Stimulated activated CD8-positive, alpha-beta memory T cell treated with anti-CD3 and anti-CD28 coated beads, Interleukin-12 subunit alpha, Interleukin-12 subunit beta, amount 100 ng/mL, for 4 hours (primary cell): ENCODE measurements at places on chromosomes 7 and 10.

DNA sequence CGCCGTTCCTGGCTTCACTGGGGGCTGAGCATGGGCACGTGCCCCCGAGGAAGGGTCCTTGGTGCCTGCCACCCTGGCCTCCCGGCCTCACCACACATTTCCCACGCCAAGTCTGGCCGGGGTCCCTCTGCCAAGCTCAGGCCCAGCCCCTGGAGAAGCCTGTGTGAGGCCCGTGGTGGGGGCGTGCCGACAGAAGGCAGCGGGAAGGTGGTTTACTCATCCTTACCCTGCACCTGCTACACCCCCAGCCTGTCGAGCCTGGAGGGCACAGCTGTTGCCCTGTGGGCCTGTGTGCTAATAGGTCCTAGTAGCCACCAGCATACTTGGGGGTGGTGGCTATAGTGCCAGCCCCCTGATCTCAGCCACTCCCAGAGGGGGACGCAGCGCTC lies 46.7 kb downstream of the NKX6-2 start:
- no peak for DNase-seq

- DNase-seq = no peak
Measured at GRCh38 chr10:119197921-119198320, 9.4 kb upstream of the GRK5 start.

DNA sequence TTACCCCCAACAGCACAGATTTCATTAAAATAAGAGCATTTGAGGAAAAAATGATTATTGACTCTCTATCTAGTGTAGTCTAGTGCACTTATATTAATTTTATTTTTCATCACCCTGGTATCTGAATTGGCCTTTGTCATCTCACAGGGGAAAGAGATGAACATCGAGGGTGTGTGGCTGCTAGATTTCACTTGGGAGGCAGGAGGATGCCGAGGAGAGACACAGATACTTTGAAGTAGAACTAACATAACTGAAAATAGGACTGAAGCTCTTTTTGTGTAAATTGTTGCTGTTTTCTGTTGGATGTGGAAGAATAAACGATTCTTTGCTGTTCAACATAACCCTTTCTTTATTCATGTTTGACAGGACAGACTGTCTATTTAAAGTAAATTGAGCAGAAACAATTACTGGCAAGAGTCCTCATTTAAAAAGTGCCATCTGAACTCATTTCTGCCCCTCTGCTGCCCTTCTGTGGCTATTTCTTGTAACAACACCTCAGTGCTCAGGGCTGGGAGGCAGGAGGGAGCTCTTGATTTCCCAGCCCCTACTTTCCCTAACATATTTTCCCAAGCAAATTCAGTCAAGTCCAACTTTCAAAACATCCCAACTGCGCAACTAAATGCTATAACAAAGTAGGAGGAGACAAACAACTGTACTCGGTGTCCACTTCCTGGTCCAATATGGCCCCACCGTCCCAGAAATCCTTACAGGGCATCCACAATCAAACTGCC lies 15.6 kb downstream of the LYZL1 start:
- DNase-seq = no peak

DNA sequence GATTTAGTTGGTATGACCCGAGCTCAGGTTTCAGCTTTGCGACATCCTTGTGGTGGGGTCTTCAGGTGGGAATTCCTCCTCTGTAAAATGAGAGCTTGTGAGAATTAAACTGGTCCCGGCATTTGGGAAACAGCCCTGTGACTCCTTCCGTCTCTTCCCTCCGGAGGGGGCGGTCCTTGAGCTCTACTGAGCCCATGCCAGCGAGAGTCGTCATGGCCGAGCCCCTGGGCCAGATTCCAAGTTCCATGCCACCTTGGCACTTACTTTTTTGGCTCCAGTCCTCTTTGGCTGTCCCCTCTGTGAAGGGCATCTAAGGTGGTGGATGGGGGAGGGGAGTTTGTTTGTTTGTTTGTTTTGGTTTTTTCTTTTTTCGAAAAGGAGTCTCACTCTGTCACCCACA lies 47.6 kb downstream of the GTF2IRD1 start:
- DNase-seq = no peak

- DNase-seq = no peak
Measured at GRCh38 chr7:107779647-107780099, 23.4 kb downstream of the SLC26A3 start.
